ENCODE measurements at places on chromosomes 2 and 18.

DNA sequence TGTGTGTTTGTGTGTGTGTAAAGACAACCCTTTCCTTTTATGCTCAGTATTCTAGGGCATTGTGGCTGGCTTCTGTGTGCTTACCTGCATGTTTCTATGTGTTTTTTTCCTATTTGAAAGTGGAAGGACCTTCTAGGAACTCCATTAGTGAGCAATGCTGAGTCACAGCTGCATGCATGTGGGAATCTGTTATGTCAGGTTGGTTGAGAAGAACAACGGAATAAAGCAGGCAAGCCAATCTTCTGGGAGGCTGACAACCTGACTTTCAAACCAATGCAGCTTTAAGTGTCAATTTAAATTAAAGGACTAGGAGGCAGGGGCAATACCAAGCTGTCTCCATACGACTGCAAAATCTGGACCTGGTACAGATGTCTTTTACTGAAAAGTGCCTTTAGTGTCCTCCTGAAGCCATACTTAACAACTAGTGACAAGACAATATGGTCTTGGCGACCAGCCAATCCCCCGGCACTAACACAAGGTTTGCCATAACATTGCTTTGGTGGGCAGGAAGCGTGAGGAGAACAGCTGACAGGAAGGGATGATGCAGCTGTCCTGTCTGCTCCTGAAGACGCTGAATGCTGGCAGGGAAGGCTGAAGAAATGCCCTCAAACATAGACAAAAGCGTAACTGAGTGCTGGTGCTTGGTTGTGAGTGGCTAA lies 514.7 kb upstream of the CDH7 start:
- no peak for DNase-seq

DNA sequence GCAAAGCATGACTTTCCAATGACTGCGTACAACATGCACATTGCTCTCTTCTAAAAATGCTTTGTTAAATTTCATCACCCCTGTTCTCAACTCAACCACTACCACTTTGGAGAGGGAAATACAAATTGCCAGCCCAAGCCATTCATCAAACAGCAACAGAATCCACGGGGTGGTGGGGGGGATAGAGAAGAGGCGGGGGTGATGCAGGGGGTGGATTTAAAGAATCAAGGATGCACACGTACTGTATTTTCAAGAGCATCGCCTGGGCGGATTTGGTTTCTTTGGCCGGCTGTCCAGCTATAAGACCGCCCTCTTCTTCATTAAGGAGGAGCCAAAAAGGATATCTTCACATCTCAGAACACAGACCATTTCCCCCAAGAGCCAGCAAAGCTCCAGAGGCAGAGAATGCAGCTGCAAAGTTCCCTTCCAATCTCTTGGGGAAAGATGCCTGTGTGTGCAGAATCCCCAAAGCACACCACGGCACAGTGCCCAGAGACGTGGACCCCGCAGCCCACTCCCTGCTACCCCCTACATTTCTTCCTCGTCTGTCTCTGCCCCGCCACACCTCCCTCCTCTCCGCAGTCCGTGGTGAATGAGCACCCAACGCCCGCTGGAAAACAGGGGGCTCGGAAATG lies 977 bp downstream of the SLC8A1 start:
- peak; percentile 47 for DNase-seq

- no peak for DNase-seq
Measured at GRCh38 chr2:238294393-238295143, 6.2 kb upstream of the PER2 start.

DNA sequence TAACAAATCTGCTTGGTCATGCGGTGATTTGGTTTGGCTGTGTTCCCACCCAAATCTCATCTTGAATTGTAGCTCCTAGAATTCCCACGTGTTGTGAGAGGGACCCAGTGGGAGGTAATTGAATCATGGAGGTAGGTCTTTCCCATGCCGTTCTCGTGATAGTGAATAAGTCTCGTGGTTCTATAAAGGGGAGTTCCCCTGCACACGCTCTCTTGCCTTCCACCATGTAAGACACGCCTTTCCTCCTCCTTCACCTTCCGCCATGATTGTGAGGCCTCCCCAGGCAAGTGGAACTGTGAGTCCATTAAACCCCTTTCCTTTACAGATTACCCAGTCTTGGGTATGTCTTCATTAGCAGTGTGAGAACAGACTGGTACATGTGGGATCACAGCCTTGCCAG lies 36.7 kb downstream of the TRABD2A start:
- no peak for DNase-seq

- DNase-seq: peak; percentile 61
Measured at GRCh38 chr2:237682856-237683670, 55.7 kb downstream of the LRRFIP1 start.

GRCh38 chr2:144912206-144912605 lies 392.3 kb upstream of the ZEB2 start:
- DNase-seq: no peak

- DNase-seq: no peak
Measured at GRCh38 chr2:130258356-130258755, 60.1 kb upstream of the TUBA3E start.

- no peak for DNase-seq
Measured at GRCh38 chr2:55156326-55156725, 75.8 kb downstream of the CLHC1 start.

- DNase-seq: no peak
Measured at GRCh38 chr2:225207043-225207442, 164.8 kb upstream of the DOCK10 start.

DNA sequence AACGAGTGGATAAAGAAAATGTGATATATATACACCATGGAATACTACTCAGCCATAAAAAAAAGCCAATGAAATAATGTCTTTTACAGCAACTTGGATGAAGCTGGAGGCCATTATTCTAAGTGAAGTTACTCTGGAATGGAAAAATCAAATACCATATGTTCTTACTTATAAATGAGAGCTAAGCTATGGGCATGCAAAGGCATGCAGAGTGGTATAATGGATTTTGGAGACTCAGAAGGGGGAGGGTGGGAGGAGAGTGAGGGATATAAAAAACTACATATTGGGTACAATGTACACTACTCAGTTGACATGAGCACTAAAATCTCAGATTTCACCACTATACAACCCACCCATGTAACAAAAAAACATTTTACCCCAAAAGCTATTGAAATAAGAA lies 1.7 kb upstream of the MSGN1 start:
- no peak for DNase-seq

GRCh38 chr2:2057125-2057721 lies 273.9 kb downstream of the MYT1L start:
- peak; percentile 54 for DNase-seq

DNA sequence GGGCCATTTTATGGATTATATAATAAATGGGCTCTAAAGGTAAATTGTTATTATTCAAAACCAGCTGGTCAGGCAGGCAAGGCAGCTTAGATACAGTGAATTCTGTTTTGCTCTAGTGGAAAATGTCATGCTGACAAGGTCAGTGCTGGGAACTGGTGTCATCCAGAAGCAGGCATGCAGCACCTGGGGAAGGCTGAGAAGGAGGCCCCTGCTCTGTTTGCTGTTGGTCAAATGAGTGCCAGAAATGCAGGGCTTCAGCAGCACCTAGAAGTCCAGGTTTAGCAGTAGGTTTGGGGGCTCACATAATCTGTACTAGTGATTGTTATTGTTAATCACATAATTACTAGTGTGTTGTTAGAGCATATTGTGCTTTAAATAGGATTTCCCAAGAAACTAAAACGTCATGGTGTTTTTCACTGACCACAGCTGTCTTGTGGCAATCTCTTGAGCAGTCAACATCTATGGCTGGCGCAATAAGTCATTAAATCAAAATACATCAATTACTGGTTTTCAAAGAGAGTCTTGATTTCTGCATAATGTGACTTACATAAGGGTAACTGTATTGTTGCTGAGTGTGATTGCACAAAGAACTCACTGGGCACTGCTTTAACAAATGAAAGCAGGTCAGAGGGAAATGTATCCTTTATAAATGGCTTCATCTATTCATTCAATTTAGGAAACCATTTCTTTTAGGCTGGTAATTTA lies 99.1 kb downstream of the MYO3B start:
- DNase-seq: no peak

All from ureter (tissue), 1 donor.